ENCODE measurements at places on chromosomes 3 and 15.

DNA sequence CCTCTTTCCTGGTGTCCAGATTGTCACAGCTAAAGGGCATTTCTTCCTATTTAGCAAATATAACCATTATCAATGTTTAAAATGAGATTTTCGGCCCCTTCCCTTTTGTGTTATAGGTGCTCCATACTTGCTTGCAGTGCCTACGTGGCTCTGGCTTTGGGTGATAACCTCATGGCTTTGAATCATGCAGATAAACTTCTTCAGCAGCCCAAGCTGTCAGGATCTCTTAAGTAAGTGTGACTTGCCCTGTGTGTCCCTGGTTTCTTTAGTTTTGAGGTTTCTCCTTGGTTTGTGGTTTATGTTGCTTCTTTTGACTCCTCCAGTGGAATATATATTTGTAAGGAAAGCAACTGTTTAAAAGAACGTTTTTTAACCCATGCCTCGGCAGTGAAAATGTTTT, 58.5 kb upstream of the TRIM71 start:
- DNase-seq, result no peak

DNA sequence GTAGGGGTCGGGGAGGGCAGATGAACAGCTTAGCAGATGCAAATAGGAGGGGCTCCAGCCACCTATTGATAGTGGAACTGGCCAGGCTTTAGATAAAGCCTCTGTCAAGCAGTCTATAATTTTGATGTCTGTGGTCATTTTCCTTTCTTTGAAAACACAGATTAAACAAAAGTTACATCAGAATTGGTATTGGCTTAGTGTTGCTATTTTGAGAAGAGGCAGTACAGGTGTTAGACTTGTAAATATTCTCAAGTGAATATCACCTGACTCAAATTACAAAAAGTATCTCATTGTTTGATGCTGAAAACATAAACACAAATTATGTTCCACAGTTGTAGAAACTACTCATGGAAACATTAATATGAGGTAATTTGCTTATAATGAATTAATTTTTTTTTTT, 18.1 kb downstream of the GHRL start:
- DNase-seq, result no peak

DNA sequence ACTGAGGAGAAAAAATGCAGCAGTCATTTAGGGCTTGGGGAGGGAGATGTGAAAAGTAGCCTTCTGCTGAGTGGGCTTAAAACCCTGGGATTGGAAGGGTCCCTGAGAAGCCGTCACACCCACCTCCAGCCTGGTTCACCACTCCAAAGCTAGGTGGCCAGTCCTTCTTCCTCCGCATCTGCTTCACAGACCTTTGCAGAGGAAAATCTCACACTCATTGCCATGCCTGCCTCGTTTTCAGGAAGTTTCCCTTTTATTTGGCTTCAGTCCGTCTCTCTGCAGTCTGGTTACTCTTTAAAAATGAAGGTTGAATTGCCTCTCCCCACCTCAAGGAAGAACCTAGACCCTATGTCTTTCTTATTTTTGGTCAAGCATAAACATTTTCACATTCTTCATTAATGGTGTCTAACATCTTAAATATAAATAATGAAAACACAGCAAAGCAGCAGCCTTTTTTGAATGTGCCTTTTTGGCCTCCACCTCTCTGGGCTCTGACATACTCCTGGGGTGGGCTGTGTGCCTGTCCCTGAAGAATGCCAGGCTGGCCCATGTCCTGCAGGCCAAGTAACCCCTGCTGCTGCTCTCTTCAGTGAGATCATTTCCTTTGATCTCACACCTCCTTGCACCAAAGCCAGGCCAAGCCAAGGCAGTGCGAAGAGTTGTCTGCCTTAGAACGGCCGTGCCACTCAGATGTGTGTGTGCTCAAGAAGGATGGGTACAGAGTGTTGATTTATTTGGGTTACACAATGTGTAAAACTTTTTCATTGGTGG, 11.0 kb downstream of the MRAS start:
- DNase-seq, result no peak

GRCh38 chr3:140748903-140749302, 71.0 kb downstream of the TRIM42 start:
- DNase-seq, result no peak

- DNase-seq, result peak; percentile 21
These were observed 641 bp downstream of the ACVR2B start for GRCh38 chr3:38454178-38454883.

- no peak for DNase-seq
These were observed 225.3 kb downstream of the XXYLT1 start for GRCh38 chr3:195045481-195046210.

- DNase-seq, result no peak
These were observed 14.7 kb upstream of the KLF13 start for GRCh38 chr15:31311735-31312619.

DNA sequence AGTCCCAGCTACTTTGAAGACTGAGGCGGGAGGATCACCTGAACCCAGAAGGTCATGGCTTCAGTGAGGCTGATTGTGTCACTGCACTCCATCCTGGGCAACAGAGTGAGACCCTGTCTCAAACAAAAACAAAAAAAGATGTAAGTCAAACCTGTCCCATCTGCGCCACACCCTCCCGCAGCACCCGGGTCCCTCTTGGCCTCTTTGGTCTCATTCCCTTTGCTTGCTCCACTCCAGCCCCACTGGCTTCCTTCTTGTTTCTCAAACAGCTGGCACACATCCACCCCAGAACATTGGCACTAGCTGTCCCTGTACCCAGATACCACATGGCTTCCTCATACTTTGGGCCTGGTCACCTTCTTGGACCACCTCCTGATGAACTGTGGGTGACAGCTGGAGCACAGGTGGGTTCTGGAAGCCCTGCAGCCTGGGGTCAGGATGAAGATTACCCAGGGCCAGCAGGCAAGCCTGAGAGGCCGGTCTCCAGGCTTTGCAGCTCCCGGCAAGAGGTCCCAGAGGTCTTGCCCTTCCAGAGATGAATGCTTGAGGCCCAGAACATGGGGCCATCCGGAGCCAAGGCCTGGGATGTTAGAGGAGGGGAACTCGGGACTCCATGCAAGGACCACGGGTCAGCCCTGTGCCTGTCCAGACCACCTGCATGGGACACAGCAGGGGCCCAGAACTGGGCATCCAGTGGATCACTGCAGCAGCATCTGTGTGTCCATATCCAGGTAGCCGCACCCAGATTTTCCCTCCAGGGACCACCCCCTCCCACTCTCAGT, 10.9 kb upstream of the GATA2 start:
- DNase-seq, result no peak

- DNase-seq, result no peak
These were observed 95.7 kb downstream of the ROBO1 start for GRCh38 chr3:79672075-79672474.

DNA sequence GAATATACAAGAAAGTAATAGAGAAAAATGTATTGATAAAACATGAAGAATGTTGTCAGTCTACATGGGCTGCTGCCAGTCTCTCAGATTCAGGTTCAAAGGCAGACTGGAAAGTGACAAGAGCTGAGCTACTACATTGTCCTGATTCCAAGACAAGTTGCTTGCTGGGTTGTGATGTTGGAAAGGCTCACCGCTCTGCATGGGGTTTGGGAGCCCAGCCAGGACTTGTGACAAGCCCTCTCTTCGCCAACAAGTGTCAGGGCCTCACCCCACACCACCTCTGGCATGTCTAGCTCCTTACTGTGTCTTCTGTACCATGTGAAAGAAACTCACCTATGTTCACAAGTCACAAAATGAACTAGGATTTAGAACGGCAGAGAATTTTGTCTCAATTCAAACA, 43.0 kb upstream of the SH3GL3 start:
- no peak for DNase-seq

DNA sequence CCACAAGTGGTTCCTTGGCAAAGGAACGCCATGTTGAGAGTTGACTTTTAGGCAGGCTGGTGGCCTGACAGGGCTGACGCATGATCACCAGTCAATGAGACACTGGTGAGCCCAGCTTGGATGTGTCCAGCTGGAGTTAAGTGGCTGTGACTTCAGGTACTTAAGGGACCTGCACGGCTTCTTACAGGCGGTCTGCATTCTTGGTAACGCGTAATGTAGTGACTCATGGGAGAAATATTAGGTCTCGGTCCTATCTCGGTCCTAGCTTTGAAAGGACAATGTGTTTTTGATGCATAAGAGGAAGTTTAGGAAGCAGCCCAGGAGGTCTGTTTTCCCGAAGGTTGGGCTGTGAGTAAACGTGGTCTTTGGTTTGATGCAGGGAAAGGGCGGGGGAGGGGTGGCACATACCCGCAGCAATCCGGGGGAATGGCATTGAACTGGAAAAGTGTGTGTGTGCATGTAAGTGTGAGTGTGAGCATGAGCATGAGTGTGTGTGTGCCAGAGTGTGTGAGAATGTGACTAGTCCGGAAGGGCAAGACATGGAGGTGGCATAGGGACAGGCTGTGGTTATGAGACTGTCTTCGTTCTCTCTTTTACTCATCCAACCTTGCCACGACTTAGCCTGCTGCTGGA, 55.3 kb downstream of the FAM43A start:
- DNase-seq, result no peak

- no peak for DNase-seq
These were observed 33.5 kb downstream of the ABCC5 start for GRCh38 chr3:183984127-183984740.

DNA sequence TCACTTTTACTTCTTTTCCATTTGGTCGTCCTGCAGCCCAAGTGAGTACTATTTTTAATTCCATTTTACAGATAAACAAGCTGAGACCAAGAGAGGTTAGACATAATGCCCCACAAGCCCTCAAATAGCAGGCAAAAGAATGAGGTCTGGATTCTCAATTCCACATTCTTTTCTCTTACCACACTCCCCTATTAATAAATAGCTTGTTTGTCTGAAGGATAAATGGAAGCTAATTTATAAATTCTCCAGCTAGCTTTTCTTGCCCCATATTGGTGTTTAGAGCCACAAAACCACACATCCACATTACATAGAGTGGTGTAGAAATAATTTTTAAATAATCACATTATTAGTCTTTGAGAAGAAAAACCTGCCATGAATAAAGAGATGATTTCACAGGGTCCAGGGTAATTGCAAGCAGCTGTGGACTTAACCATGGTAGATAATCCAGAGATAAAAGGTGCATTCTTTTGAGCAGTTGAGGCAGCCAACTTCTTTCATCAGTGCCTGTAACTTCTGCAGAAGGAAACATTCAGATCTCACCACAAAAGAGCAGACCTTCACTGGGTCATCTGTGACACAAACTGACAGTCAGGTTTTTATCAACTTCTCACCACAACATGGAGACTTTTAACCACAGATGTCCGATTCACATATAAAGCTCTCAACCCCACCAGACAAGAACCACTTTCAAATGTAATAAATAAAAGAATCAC, 313.4 kb upstream of the STT3B start:
- no peak for DNase-seq

DNA sequence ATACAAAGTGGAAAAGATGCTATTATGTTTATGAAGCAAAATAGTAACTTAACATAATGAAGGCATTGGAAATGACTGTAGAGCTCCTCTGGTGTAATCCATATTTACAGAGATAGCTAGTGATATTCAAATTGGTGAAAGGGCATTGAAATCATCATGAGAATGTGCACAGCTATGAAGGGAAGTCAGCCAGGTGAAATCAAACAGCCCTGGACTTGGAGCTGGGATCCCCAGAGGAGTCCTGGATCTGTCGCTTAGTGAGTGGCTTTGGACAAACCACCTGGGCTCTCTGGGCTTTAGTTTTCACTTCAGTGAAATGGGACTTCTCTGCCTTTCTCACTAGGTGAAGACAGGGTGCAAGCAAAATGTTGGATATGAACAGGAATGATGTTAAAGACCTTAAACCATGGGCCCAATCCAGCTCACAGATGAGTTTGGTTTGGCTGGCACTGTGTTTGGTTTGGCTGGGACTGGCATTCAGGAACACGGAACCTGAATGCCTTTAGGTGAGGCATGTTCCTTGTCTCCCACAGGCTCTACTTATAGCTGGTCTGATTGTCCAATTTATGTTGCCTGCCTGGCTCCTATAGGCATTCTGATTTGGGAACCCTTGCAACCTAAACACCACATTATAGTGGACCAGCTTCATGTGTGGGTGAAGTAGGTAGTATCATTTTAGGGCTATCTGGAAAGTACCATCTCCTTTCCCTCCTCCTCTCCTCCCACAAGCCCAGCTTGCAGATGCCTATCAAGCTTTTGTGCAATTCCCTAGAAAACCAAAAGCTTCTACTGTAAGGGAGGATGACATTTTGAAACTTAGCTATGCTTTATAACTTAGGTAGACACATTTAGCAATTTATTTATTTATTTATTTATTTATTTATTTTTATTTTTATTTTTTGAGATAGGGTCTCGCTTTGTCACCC, 110.6 kb upstream of the TNFAIP8L3 start:
- DNase-seq, result no peak

- DNase-seq, result no peak
These were observed 211.9 kb downstream of the ULK4 start for GRCh38 chr3:41749988-41750387.

DNA sequence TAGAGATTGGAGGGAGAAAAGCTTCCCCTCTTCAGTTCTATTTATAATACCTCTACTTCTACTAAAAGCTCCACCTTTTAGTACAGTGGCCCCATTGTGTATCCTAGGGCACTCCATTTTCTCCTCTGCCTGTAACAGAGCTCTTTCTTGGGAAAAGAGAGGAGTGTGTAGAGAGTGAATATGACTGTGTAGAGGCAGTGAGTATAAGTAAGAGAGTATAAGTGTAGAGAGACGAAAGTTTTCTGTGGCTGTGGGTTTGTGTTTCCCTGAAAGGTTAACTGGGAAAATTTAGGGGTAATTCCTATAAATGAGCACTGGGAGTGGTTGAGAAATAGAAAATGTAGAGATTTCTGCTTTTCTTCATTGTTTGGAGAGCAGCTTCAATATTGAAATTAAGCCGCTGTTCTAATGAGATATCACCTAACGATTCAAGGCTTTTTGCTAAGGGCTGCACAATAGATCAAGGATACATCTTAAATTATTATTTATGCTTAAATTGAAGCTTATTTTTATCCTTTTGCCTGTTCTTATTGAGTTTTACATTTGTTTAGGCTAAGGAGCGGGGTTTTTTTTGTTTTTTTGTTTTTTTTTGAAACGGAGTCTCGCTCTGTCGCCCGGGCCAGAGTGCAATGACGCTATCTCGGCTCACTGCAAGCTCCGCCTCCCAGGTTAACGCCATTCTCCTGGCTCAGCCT, 6.9 kb downstream of the IQGAP1 start:
- no peak for DNase-seq

GRCh38 chr3:13425689-13426088, 5.6 kb upstream of the NUP210 start:
- no peak for DNase-seq

DNA sequence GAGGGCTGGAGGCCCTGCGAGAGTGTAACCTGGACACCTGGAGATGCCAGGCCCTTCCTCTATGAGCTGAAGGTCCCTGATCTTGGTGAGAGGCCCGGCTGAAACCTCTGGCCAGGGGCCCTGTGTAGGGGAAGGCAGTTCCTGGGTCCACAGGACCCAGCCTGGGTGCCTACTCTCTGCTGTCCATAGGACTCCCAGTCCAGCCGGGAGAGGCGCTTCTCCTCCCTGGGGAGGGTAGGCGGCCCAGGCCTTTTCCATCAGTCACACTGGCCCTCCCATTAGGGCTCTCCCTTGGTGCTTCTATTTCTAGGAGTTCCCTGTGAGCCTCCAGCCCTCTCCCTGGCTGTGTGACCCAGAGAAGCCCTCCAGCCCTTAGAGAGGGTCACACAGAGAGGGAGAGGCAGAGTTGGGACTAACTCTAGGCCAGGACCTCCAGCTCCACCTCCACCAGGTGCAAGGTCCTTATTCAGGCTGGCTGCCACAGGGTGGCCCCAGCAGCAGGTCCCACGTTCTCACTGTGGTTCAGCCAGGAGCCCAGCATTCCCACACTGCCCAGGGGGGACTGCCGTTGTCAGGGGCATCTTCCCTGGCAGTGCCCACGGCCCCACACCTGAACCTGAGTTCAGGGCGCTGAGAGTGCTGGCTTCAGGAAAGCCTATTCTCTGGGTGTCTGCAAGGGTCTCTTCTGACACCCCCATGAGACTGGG, 146.8 kb downstream of the SMAD6 start:
- no peak for DNase-seq
